ENCODE measurements at places on chromosomes 1 and 21.

- DNase-seq: no peak
These were observed 43.5 kb upstream of the ADARB1 start for GRCh38 chr21:45030682-45031570.

GRCh38 chr1:110207831-110208230 is 2.3 kb upstream of the KCNC4 start:
- peak; percentile 56 for DNase-seq

- no peak for DNase-seq
These were observed 40.0 kb upstream of the ATP2B4 start for GRCh38 chr1:203586496-203587081.

- DNase-seq: no peak
These were observed 22.3 kb downstream of the CEP104 start for GRCh38 chr1:3834701-3835100.

GRCh38 chr1:176820391-176821031 is 344.0 kb downstream of the ASTN1 start:
- no peak for DNase-seq

GRCh38 chr1:147605591-147605990 is 64.3 kb downstream of the BCL9 start:
- no peak for DNase-seq
